HuH-7 (cell line): ENCODE measurements at places on chromosomes 1 and 21.
A peak's percentile ranks its signal among the peaks of the same experiment; 100 is the strongest.

- DNase-seq = no peak
Measured at GRCh38 chr1:202113690-202114300, 8.9 kb upstream of the GPR37L1 start.

DNA sequence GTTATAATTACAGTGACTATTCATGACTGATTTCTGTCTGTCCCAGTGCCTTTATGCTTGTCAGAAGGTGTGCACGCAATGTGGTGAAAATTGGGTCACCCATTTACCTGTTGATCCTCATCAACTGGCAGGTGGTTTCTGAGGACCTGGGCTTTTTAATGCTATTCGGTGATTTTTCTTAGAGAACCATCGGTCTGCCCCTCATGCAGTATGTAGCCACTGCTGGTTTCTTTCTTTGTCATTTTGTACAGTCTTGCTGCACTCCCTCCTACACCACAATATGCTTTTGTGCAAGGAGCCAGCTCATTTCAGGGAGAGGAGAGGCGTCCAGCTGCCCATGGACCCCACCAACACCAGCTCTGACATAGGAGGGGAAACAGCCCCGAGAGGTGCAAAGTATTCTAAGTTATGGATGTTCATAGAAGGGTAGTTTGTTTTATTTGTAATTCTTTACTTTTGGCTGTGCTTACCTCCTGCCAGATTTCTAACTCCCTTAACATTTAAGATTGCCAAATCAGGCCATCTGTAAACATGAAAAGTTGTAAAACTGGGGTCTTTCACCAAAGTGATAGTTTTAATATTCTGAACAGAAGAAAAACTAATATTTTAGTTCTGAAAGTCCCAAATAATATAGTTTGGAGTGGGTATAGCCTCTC is 325.3 kb downstream of the PTBP2 start:
- DNase-seq = no peak

DNA sequence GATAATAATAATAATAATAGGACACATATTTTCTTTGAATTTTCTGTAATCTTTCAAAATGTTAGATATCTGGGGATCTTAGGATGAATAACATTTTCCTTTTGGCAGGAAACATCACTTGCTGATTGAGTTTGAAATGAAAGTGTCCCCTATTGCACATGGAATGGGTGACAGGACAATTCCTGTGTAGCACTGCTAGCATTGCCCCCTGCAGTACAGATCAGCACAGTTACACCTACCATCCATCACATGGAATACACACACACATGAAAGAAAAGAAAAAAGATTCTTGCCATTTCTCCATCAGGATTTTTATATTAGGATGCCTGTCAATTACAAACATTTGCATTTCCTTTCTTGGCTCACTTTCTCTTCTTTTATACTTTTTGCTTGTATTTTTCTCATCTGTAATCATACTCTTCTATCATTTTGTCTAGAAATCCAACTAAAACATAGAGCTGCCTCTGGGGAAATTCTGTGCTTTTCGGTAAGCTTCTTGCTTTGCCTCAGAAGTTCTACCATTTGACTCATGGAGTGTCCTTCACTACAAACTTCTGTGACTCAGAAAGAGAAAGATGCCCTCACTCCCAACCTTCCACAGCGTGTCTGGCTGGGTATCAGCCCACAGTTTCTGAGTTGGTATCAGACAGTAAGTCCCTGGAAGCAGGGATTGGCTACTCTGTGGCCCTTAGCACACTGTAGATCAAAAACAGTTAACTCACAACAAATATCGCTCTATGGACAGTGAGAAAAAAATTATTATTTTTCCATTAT is 641.2 kb downstream of the PTPRC start:
- no peak for DNase-seq

GRCh38 chr1:21603177-21604138 is 65.7 kb downstream of the RAP1GAP start:
- DNase-seq = no peak

- no peak for DNase-seq
Measured at GRCh38 chr1:180227861-180228647, 2.0 kb upstream of the LHX4 start.

DNA sequence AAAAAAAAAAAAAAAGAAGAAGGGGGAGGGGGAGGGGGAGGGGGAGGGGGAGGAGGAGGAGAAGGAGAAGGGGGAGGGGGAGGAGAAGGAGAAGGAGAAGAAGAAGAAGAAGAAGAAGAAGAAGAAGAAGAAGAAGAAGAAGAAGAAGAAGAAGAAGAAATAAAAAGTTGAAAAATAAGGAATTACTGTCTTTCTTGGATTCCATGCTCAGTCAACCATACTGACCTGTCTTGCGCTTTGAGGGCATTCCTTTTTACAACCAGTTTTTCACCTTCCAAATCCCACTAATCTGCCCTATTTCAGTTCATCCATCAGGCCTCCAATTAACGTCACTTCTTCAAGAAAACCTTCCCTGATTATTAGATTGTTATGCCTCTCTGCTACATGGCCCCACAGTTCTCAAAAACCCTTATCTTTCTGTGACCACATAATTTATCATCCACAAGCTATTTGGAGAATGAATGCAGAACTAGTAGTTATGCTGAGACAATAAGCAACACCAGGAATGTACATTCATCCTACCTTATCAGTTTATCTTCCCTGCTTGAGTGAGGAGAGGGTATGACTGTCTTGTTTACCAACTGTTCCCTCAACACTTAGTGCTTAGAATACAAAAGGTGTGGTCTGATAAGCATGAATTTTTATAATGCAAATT is 57.5 kb upstream of the GUCA2A start:
- DNase-seq = no peak

- DNase-seq = no peak
Measured at GRCh38 chr1:85330711-85331290, 54.4 kb upstream of the BCL10 start.

DNA sequence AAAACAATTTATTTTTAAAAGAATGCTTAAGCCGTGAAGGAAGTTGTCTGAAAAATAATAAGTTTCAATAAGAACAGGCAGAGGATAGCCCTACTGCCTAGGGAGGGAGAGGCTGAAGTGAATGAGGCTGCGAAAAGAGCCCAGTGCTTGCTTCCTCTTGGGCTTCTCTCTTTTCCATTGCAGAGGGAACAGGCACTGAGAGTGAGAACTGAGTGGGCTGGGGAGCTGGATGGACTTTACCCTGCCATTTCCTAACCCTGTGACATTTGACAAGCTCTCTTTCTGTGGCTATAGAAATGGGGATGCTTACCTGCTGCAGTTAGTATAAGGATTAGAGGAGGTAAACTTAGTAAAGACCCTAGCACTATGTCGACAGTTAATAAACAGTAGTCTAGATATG is 30.0 kb downstream of the TENT5C start:
- peak; percentile 40 for DNase-seq

- DNase-seq = no peak
Measured at GRCh38 chr1:25710583-25711347, 89.2 kb upstream of the SELENON start.

- DNase-seq = no peak
Measured at GRCh38 chr1:172108161-172108893, 267.0 kb downstream of the DNM3 start.

DNA sequence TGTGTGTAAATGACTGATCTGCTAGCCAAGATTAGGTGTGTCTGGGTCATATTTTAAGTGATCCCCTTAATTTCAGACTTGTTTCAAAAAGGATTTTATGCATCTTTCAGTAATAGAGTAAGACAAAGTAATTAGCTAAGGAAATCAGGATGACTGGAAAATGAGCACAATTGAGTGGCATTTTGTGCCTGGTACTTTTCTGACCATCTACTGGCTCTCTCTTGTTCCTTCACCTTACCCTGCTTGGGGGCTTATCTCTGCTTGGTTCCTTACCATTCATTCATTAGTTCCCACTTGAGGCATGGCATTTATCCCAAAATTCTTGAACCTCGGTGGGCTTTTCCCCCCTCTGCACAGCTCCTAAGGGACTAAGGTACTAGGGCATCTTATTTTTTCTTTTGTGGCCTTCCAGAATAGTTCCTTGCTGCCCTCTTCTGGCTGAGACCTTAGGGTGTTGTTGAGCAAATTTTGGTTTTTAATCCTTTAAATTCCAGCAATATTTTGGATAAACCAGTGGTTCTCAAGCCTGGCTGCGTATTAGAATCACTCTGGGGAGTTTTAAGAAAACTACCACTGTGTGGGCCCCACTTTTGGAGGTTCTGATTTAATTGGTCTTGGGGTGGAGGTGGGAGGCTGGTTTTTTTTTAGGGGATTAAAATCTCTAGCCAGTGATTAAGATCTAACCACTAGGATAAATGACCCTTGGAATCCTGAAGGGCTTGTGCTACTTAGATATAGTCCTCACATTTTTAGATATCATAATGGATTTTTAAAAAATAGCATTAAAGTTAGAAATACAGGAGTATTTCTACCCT is 50.8 kb downstream of the HS2ST1 start:
- peak; percentile 4 for DNase-seq

- DNase-seq = no peak
Measured at GRCh38 chr1:9331558-9332346, 39.1 kb downstream of the SPSB1 start.
